NCI-H446 (cell line): ENCODE measurements at places on chromosomes 12 and 14.

GRCh38 chr12:3432176-3432742 is 58.7 kb upstream of the PRMT8 start:
- DNase-seq = no peak

GRCh38 chr12:116060764-116061163 is 216.7 kb downstream of the MED13L start:
- no peak for DNase-seq

DNA sequence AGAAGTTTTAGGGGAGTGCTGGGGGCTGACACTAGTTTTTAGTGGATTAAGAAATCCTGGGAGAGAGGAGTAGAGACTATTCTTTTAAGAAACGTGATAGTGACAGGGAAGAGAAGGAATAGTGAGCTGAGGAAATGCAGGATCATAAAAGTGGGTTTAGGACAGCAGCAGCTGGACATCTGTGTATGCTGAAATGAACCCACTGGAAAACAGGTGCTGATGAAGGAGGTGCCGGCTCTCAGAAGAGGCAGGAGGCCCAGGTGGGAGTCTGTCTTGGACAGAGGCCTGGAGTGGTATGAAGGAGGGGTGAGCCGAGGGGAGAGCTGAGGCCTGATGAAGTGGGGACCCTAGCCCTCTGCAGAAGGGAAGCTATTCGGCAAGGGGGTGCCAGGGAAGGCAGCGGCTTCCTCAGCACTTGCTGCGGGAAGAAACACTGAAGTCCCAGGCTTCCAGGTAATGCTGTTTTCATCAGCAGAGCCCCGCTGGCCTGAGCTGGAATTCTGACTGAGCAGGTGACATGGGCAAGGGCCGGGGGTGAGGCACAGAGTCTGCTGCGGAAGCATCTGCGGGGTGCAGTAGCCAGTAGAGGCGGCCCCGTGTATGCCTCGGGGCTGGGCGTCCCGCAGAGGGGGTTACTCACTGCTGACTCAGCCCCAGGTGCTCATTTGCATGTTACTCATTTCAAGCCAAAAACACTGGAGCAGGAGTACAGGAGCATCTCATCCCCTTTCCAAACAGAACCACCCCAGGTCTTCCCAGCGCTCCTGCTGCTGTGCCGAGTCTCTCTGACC is 89.7 kb downstream of the TMCC3 start:
- no peak for DNase-seq

DNA sequence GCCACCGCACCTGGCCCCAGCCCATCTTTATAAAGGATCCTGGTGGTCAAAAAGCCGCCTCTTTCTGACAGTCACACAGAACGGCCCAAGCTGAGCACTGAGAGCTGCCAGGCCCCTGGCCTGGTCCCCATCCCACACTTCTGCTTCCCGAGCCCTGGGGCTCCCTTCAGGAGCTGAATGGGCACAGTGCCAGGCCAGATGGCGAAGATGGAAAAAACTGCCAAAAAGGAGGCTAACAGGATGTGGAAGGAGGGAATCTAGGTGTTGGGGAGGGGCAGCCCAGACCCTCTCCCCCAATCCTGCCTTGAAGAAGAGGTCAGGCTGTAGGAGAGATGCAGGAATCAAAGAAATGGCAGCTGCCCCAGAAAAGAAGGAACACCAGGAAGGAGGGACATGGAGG is 5.0 kb downstream of the LPAR5 start:
- no peak for DNase-seq

- DNase-seq = no peak
Measured at GRCh38 chr14:37438444-37438843, 156.6 kb downstream of the FOXA1 start.

DNA sequence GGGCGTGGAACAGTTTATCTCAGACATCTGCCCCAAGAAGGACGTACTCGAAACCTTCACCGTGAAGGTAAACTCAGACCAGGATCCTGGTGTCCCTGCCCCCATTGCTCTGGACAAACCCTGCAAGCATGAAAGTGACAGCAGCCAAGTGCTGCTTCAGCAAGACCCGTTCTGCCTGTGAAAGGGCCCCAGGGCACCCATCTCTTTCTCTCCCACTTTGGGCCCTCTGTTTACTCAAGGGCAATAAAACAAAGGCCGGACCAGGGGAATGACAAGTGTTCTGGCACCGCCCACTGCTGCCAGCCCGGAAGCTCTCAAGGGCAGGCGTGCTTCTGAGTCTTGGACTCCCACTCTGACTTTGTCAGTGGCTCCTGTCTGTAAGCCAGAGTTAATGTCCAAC is 35.3 kb downstream of the CD9 start:
- no peak for DNase-seq

DNA sequence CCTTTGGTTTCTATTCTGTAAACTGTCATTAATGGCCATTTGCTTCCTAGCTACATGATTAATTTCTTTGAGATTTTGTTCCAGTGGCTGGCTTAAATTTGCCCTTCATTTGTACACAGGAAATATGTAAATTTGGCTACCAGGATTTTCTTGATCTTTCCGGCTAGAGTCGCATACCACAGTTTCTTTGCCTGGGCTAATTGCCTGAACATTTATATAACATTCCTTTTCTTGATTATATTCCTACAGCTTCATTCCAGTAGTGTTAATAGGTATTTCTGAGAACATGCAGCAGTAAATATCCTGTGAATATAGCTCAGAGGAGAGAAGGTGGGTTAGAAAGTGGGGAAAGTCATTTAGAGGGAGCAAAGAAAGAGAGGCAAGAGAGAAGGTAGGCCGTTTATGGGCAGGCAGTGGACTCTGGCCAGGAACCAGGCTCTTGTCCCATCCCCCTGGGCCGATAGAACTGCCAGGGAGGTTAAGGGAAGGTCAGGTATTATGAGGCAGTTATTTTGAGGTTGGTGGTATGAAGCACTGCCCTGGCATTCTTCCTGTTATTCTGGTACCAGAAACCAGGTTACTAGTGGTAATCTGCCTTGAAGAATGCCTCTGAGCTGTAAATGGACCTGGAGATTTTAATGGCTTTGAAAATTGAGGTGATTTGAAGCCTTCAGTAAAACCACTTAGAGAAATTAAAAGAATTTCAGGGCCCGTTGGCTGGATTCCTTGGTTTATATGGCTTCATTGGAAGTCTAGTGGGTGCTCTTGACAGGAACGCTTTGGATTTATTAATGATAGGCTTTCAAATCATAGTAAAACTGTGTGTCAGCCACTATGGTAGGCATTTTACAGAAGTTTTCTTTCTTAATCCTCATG is 4.4 kb downstream of the RNF10 start:
- no peak for DNase-seq

GRCh38 chr12:56087220-56087619 is 7.3 kb downstream of the ERBB3 start:
- DNase-seq = no peak

GRCh38 chr12:57157588-57158173 is 10.3 kb upstream of the LRP1-AS start:
- no peak for DNase-seq

GRCh38 chr14:74557691-74558090 is 54.3 kb downstream of the LTBP2 start:
- no peak for DNase-seq

DNA sequence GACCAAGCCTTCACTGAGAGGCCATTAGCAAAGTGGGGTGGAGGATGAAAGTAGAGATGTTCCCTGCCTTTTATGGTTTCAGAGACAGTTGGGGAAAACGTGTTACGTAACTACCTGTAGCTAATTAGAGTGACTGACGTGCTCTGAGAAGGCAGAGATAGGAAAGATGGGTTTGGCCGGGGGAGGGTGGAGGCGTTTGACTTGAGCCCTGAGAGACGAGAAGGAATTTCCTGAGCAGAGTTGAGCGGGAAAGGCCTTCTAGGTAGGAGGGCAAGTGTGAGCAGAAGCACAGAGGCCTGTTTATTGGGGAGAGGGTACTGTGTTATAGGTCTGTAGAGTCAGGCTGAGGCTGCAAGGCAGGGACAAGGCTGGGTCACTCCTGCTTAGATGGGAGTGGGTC is 8.6 kb downstream of the TUNAR start:
- no peak for DNase-seq

DNA sequence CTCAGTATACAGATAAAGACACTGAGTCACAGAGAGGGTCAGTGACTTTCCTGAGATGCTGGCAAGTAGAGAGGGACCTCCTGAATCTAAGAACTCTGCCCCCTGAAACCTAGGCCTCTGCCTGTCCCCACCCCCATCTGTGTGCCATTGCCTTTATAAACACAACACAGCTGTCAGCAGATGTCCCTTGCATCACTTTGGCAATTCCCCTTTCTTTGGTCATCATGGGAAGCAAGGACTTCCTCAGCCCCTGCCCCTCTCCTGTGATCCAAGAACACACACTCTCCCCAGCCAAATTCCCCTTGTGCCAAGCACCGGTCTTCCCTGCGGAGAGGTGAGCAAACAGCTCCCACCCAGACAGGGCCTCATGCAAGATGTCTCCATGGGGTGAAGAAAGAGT is 8.3 kb downstream of the TSPAN11 start:
- no peak for DNase-seq

DNA sequence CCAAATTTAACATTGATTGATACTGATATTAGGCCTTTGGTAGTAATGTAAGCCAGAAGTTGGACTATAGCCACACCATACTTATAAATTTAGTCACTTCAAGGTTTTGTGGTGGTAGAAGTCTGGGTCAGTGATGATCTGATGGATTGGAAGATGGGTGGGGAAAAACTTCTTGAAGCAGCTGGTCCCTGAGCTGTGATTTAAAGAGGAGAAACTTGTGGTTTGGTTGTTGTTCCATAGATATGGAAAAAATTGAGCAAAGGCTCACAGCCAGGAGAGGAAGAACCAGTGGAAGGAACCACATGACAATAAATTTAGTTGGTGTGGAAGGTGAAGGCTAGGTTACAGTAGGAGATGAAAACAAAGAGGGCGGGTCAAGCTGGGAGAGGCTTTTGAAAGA is 26.1 kb downstream of the PTHLH start:
- DNase-seq = no peak

- no peak for DNase-seq
Measured at GRCh38 chr12:130706885-130707570, 9.1 kb downstream of the RIMBP2 start.

GRCh38 chr14:69664865-69665526 is 53.6 kb downstream of the SUSD6 start:
- DNase-seq = no peak
